Activated CD4-positive, alpha-beta T cell treated with anti-CD3 and anti-CD28 coated beads, Interleukin-2, amount 50 U/mL, for 1 hour (primary cell): ENCODE measurements at places on chromosomes 12 and 14.

GRCh38 chr14:52080808-52081755 is 12.2 kb upstream of the NID2 start:
- no peak for DNase-seq

- DNase-seq = no peak
These were observed 12.1 kb upstream of the NTN4 start for GRCh38 chr12:95802482-95803270.

DNA sequence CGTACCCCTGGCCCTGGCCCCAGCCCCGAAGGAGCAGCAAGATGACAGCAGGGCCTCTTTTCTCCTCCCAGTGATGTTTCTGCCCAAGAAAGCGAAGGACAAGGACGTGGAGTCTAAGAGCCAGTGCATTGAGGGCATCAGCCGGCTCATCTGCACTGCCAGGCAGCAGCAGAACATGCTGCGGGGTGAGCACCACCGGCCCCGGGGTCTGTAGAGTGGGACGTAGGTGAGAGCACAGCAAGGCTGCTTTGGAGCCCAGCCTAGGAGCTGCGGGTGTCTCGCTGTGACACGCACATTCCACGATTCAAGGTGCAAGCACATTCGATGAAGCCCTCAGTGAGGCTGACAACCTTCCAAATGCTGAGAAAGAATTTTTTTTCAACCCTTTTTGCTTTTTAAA is 5.2 kb upstream of the TEX22 start:
- DNase-seq = no peak

DNA sequence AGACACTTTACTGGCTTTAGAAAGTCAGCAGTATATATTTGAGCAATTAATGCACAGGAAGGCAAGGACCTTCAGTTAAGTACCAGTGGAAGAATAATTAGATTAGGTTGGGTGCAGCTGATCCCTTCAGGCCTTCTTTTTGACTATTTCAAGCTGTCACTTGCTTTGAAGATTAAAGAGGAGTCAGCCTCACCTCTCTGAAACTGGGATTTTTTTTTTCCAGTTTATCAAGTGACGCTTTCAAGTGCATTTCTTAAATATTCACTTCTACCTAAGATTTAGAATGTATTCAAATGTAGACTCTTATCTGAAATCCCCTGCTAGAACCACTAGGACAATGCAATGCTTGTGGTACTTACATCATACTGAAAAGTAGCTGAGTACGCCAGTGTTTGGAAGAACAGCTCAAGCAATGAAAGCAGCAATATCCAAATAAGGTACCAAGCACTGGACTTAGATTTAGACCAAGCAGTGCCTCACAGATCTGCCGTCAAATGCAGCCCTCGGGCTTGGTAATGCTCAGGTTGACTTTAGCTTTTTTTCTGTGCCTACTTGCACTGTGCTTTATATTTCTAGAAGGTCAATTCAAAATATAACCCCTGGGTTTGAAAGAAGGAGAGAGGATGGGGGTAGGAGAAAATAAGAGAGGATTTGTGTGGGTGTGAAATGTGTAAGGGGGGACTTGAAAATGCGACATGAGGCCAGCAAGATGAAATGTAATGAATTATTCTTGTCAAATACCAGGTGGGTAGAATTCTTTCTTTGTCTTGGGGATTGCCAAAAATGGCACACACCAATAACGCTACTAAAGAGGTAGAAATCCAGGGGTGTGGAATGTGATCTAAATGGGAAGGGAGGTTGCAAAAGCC is 3.7 kb upstream of the FERMT2 start:
- no peak for DNase-seq

GRCh38 chr14:23078692-23079116 is 16.2 kb downstream of the ACIN1 start:
- no peak for DNase-seq
